ENCODE measurements at places on chromosomes 11 and 22.

- DNase-seq: no peak
These were observed 14.0 kb upstream of the ARSA start for GRCh38 chr22:50641696-50642607.

DNA sequence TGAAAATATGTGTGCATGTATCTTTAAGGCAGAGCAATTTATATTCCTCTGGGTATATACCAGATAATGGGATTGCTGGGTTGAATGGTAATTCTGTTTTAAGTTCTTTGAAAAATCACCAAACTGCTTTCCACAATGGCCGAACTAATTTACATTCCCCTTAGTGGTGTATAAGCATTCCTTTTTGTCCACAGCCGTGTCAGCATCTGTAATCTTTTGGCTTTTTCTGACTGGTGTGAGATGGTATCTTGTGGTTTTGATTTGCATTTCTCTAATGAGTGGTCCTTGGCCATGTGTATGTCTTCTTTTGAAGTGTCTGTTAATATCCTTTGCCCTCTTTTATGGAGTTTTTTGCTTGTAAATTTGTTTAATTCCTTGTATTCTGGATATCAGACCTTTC, 24.3 kb downstream of the CCDC15 start:
- DNase-seq: no peak

- no peak for DNase-seq
These were observed 132.3 kb upstream of the ZBED5 start for GRCh38 chr11:10990160-10990559.

- DNase-seq: no peak
These were observed 94.4 kb downstream of the PHF21B start for GRCh38 chr22:44915441-44915840.

DNA sequence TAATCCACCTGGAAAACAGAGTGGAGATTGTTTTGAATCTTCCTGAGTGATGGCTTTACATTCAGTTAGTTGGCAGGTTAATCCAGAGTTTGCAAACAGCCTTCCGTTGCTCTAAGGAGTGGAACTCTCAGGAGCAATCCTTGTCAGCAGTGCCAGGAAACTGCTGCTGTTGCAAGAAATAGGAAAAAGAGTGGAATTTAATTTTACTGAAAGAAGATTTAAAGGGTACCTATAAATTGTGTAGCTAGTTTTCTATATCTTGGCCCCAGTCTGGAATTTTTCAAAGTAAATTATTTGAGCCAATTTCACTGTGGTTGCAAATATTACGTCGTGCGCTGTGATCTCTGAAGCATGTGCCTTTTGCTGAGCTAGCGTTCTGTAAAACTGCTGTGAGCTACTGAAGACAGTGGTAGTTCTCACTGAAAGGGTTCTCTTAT, 55.5 kb upstream of the SLC5A12 start:
- no peak for DNase-seq

DNA sequence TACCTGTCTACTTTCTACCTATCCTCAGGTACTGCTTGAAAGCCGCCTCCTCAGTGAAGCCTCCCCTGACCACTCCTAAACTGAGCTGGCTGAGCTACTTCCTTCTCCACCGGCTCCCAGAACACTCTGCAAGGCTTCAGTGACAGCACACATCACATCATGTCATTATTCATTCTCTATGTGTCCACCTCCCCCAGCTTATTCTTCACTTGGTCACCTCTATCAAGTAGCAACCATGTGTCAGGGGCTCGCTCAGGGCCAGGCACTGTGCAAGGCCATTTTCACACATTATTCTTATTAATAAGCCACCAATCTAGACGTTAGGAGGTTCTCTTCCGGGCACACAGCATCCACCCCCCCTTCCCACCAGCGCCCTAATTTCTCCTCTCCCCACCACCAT, 3.7 kb upstream of the ELFN2 start:
- no peak for DNase-seq

DNA sequence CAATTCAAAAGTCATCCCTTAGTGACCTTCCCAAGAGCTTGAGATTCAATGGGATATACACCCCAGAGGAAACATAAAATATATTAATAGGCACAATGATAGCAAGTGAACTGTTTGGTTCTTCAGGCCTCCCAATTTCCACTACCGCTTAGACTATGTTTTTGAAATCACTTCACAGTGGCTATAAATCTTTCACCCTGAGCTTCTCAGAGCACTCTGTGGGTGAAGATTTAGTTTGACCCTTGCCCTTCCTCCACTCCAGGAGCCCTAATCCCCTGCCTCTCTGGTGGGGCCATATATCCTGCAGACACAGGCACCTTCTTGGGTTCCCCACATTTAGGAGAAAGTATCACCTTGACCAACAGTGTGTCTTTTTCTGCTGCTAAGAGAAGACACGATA, 186.9 kb upstream of the PITPNB start:
- no peak for DNase-seq

DNA sequence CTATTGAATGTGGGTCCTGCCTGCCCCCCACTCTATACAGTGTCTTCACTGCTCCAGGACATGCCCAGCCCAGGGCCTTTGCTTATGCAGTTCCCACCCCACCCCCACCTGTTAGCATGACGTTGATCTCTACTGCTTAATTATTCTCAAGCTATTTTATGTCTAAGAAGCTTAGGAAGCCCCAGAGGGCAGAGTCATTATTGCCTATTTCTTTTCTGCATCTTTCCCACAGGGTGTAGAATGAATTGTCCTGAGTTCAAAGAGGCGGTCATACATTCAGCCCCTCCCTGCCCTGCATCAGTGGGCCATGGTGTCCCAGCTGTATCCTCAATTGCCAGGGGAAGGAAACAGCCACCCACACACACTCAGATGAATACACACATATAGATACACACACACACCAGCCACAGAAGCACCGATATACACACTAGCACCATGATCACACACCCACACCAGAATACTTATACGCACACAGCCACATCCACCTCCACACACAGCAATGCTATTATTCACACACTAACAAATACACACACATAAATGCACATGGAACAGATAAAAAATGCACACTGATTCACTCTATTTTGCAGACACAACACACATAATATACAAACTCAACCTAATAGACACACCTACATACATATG, 1.5 kb downstream of the PDE2A start:
- no peak for DNase-seq

- no peak for DNase-seq
These were observed 80.8 kb downstream of the HORMAD2 start for GRCh38 chr22:30161051-30161469.

DNA sequence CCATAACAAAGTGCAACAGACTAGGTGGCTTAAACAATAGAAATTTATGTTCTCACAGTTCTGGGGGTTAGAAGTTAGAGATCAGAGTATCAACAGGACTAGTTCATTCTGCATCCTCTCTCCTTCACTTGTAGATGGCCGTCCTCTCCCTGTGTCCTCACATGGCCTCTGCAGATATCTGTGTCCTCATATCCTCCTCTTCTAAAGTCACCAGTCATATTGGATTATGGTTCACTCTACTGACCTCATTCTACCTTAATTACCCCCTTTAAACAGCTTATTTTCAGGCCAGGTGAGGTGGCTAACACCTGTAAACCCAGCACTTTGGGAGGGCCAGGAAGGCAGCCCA, 135.1 kb downstream of the RAB38 start:
- no peak for DNase-seq

GRCh38 chr22:19855504-19856409, 1.1 kb upstream of the GNB1L start:
- DNase-seq: no peak

Measured in T1000 (cell line).